Progenitor cell of endocrine pancreas (in vitro differentiated cells): ENCODE measurements at places on chromosomes 12 and 14.

DNA sequence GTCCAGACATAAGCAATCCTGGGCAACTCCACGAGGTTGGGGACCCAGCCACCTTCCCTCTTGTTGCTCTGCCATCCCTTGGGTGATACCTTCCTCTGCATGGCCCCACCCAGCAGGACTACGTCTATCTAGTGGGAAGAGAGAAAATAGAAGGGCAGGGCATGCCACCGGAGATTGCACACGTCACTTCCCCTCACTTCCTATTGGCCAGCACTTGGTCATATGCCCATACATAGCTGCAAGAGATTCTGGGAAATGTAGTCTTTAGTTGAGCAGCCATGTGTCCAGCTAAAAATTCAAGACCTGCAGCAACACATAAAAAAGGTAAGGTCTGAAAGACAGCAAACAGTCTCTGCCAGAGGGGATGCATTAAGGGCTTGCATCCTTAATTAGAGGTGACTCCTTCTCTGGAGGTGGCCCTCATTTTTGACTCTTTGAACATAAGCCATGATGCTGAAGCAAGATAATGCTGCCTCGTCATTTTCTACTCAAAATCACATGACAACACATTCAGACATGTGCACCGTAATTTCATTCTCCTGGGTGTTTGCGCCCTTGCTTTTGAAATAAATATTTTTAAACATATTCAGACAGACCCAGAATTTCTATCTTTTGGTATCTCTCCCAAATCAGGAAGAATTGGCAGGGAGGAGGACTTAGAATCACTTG is 91.8 kb upstream of the PWP1 start:
- DNase-seq = no peak

GRCh38 chr12:24561882-24562770 is 386.8 kb downstream of the BCAT1 start:
- peak; percentile 64 for DNase-seq

DNA sequence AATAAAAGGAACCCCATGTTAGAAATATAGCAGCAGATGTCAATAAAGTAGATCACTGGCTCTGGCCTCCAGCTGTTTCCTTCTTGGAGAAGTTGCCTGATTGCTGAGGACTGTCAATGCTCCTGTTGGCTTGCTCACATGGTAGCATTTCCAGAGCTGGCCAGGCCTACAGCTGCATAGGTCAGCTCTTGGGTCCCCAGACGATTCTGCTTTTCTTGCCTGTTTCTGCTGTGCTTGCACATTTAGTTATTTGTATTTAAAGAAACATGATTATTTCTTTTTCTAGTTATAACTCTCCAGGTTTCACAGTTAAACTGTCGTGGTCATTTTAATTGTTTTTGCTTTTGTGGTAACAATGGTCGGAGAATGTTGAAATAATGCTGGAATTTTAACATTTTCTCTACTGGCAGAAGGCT is 7.2 kb downstream of the NAV3 start:
- no peak for DNase-seq

GRCh38 chr14:100688598-100689461 is 37.9 kb upstream of the DLK1 start:
- DNase-seq = no peak

GRCh38 chr12:49187184-49187583 is 1.7 kb downstream of the TUBA1A start:
- no peak for DNase-seq

DNA sequence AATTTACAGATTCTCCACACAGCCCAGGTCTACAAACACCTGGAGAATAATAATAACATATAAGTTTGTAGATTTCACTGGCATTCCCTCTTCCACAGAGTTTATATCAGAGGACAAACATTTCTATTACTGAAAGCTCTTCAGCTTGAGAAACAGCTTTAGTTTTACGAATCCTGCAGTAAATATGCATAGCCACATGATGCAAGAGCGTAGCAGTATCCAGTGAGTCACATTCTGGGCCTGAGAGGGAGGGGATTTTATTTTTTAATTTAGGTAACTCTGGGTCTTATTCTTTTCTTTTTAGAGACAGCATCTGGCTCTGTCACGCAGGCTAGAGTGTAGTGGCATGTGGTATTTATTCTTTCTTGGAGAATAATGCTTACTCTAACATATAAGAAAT is 1002.8 kb downstream of the TRHDE start:
- DNase-seq = no peak

GRCh38 chr14:101364503-101365328 is 196.6 kb upstream of the DIO3 start:
- DNase-seq = no peak

- no peak for DNase-seq
Measured at GRCh38 chr12:106280106-106280505, 22.4 kb upstream of the TCP11L2 start.

DNA sequence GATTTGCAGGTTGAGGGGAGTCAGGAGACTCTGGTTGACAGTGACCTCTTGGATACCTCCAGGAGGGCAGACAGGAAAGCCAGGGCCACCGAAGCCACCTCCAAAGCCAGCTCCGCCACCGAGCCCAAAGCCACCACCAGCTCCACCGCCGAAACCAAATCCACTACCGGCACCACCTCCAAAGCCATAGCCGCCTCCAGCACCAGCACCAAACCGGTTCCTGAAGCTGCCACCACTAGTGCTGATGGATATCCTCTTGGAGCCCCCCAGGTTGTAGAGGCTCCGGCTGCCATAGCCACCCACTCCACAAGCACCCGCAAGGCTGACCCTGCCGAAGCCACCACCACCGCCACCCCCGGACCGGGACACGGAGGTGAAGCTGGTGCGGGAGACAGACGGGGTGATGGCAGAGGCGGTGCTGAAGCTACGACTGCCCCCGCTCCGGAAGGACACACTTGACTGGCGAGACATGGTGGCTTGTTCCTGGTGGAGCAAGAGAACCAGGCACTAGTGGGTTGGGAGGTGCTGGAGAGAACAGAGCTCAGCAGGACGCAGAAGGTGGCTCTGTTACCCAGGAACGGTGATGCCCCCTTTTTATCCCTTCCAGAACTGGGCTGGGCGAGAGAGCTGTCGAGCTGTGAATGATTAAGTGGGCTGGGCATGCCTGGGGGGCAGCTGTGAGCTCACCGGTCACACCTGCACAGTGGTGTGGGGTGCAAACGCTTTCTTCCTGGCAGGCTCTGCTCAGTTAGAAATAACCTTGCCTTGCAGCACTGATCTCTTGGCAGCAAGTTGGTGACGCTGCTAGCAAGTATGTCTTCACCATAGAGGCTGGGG is at the start of gene KRT5:
TSS of gene KRT5 (minus strand) at position 569 of the 837 bp plus-strand sequence. CDS start at position 471, 98 bp downstream.
- peak; percentile 7 for DNase-seq

- DNase-seq = no peak
Measured at GRCh38 chr12:91417650-91418049, 235.0 kb upstream of the DCN start.

DNA sequence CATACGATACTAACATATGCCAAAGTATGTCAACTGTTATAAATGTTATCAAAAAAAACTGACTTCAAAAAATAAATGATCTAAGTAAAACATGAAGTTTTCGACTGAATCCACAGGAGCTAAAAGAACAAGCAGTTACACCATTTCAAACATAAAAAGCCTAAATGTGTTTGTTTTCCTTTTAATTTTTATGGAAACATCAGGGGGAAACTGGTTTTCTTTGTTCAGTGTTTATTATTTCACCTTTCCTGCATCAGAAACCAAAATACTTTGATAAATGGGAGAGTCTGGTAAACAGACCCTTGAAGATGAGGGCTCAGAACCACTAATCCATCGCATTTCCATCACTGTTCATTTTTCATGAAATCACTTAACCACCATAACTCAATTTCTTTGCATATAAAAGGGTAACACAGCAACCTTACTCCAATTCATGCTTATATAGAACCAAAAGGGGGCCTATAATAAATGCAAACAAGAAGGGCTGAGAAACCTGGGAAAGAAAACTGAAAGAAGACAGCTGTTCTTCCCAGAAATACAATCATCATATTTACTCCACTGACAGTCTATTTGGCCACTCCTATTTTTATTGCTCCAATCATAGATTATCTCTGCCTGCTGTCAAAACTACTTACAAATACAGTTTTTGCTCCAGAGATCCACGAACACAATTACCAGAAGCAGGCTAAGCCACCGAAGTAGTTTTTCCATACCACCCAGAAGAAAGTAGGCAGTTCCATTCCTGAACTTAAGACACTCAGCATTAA is 17.0 kb downstream of the FGD6 start:
- no peak for DNase-seq

- no peak for DNase-seq
Measured at GRCh38 chr12:21444193-21445146, 7.0 kb downstream of the PYROXD1 start.

GRCh38 chr14:68932231-68932630 is 46.9 kb downstream of the ACTN1 start:
- no peak for DNase-seq

- DNase-seq = no peak
Measured at GRCh38 chr12:19432309-19433170, 6.8 kb upstream of the AEBP2 start.

GRCh38 chr12:124321040-124321481 is 26.2 kb downstream of the RFLNA start:
- peak; percentile 64 for DNase-seq

GRCh38 chr12:110708917-110709316 is 20.0 kb upstream of the HVCN1 start:
- no peak for DNase-seq

- DNase-seq = no peak
Measured at GRCh38 chr12:90129366-90130030, 420.9 kb upstream of the ATP2B1 start.

DNA sequence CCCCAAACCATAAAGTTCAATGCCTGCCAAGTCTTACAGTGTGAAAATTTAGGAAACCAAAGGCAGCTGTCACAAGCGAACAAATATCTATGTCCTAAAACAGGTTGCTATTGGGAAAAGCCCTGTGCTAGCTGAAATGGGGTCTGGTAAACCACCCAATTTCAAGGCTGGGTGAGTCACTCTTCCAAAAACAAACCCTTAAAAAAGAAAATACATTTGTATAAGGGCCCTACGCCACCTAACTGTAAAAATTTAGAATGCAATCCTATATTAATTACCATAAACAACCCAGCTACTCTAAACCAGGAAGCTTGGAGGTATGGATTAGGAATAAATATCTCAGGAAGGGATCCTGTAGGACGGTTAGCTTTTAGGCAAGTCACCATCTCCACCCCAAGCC is 32.1 kb downstream of the PRMT8 start:
- no peak for DNase-seq

GRCh38 chr14:71487941-71488340 is 444.3 kb upstream of the RGS6 start:
- no peak for DNase-seq

- no peak for DNase-seq
Measured at GRCh38 chr12:90653040-90653439, 301.9 kb downstream of the CCER1 start.

DNA sequence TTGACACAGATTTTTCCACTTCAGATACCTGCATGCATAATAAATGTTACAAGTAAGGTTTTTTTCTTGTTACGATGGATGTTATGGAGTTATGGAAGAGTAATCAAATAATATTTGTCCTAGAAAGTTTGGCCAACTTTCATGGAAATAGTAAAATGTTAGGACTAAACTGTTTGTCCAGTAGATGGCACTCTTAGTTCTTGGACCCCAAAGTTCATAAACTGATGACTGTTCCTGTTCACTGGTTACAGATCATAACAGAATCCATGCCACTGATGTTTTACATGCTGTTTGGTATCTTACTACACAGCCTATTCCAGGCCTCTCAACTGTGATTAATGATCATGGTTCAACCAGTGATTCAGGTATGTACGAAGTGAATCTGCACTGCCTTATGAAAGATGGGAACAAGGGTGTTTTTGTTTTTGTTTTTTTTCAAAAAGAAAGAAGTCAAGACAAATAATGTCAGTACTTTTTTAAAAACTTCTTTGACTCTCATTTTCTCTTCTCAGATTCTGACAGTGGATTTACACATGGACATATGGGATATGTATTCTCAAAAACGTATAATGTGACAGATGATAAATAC is 48.8 kb upstream of the SLCO1C1 start:
- DNase-seq = no peak

GRCh38 chr12:63941166-63941800 is 96.8 kb downstream of the SRGAP1 start:
- no peak for DNase-seq

DNA sequence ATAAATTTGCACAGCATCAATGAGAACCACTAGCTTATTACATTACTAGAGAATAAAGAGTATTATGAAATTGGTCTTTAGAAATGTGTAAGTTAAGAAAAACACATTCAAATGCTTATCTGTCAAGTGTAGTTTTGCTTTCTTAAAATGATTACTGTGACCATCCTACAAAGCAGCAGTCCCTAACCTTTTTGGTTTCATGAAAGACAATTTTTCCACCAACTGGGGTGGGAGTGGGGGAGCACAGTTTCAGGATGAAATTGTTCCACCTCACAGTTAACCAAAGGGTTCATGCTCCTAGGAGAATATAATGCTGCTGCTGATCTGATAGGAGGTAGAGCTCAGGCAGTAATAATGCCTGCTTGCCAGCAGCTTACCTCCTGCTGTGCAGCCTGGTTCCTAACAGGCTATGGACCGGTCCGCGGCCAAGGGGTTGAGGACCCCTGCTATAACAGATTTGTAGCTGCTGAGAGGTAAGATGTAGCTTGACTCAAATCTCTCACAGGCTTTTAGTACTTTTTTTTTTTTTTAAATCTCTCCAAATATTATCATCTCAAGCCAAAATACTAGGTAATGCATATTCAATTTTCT is 45.4 kb downstream of the PPP4R3A start:
- DNase-seq = no peak

DNA sequence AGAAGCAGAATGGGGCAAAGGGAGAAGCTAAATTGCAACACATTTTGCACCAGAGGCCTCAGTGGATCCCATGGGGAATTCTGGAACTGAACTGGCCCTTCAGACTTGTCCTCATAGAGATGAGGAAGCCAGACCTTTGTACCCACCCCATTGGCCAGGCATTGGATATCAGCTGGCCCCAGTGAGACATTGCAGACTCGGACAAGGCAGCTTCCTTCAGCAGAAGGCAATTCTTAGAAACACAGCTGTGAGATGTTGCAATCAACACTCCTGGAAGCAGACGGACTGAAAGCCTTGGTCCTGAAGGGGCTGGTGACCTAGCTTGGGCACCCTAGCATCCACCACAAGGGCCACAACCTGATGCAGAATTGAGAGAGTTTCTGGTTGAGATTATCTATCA is 218.1 kb downstream of the MSRB3 start:
- DNase-seq = no peak

- no peak for DNase-seq
Measured at GRCh38 chr14:22276913-22277816, 311.9 kb downstream of the DAD1 start.

DNA sequence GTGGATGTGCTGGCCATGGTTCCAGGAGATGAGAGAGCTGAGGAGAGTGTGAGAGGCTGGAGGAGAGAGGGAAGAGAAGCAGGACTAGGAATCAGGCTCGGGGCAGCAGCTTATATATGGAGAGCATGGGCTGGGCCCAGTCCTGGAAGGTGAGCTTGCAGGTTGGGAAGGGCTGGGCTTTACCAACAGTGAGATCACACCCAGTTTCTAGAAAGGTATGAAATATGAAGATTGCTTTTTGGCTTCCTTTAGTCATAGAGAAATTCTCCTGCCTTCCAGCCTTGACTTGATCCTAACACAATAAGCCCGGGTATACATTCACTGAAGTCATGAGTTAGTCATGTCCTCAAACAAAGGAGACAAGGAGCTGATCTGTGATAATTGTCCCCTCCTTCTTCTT is at the start of gene KRT6A:
TSS of gene KRT6A (minus strand) at position 86 of the 400 bp plus-strand sequence. CDS start at position 17, 69 bp downstream.
- no peak for DNase-seq
